ENCODE measurements at places on chromosomes 6 and 20. TPM values are rescaled to one million over a fixed set of nuclear protein-coding genes. Genes with fewer than 3 reads are reported as not detected.

DNA sequence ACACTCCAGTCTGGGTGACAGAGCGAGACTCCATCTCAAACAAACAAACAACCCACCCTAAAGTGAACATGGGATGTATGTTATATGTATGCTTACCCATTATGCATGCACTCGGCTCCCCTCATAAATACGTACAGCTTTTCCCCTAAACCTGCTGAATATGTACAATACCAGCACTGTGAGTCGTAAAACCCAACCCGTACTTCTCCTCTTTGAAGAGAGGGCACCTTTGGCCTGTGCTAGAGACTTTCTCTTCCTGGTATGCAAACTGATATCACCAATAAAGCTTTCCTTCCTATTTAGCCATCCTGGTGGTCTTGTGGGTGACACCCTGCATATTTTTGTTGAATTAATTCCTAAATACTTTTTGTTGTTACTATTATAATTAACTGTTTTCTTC, 51.3 kb downstream of the VSTM2L start:
- no peak for DNase-seq

- no peak for DNase-seq
These were observed 48.6 kb upstream of the PTPRT start for GRCh38 chr20:43238266-43238665.

Gene FAM209A
- total RNA-seq = 7.5 TPM

Gene MUC22
- total RNA-seq = not detected
